ENCODE measurements at places on chromosomes 2 and 18.

DNA sequence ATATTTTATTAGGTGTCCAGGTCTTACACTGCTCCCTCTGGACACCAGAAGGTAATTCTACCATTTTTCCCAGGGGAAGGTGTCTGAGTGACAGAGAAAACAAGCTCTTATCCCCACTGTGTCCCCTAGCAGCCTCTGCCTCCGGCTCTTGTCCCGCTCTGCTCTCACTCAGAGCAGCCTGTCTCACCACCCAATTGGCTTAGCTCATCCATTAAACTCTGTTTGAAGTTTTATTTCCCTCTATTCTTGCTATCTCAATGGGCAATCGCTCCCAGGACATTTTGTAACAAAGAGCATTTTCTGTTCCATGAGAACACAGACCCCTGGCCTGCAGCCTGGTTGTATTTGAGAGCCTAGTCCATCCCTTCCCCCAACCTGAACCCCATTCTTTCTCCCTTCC is 90.6 kb upstream of the LDAH start:
- no peak for DNase-seq

GRCh38 chr18:54720620-54721019 is 107.7 kb upstream of the RAB27B start:
- no peak for DNase-seq

DNA sequence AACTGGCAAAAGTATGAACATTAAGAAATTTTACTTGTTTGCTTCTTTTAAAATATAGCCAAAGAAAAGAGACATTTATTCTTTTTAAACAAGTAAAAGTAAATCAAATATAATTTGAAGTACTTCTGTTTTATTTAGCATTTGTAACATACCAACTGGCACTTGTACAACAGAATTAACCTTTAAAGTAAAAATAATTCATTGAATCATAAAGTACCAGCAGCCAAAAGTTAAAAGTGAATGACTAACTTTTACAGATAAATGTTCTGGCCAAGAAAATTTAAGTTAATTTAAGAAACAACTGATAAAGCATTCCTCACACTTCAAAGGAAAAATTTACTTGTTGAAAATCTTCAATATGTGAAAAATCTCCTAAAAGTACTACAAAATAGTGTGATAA is 23.8 kb downstream of the RTTN start:
- DNase-seq = no peak

GRCh38 chr2:133484106-133484505 is 84.2 kb downstream of the NCKAP5 start:
- DNase-seq = no peak

DNA sequence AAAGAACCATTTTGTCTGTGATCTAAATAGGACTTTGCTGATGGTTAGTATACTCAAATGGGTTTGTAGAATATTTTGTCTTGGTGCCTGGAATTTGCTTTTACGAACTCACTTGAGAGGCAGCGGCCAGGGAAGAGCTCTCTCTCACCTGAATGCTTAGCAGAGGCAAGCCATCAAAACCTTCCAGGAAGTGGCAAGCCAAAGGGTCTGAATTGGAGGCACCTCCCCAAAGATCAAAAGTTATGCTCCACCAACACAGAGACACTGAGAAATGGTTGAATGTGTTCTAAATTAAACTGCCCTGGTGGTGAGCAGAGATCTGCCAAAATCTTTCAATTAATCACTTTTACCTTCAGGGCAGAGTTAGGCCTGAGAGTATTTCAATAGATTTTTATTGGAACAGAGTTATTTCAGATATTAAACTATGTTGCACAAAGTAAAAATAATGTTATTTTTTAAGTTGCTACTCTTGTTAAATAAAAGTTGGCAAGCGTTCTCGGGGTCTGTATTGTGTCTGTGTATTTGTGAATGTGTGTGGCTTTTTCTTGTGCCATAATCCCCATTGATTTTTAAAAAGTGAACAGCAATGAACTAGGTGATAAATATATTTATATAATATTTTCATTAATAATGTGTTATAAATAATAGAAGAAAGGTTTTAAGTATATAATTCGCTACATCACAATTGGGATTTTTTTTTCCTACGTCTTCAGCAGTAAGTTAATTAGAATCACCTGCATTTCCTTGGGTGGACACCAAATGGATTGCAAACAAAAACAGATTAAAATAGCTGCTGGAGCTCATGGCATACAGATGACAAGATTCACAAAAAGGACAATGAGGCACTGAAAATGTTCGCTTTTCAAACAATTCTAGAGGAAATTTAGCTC is 416.1 kb downstream of the ARHGAP15 start:
- no peak for DNase-seq

- peak; percentile 48 for DNase-seq
These were observed 849.1 kb upstream of the CHAC2 start for GRCh38 chr2:52918551-52918950.

DNA sequence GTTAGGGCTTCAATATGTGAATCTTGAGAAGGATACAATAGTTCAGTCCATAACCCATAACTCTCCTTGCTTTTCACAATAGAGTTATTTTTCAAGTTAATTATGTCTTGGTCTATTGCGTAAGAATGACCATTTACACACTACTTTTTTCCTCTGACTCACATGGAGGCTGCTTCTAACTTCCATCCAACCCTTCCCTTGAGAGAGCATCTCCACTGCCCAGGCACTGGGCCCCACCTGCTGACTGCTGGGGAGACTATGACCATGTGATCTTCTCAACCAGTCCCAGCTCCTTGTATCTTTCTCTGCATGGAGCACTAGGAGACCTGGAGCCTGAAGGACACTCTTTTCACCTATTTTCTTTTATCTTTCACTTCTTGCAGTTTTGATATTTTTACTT is 251.5 kb downstream of the GPD2 start:
- DNase-seq = no peak

- DNase-seq = peak; percentile 24
These were observed 34.6 kb downstream of the TGFBRAP1 start for GRCh38 chr2:105294844-105295481.

DNA sequence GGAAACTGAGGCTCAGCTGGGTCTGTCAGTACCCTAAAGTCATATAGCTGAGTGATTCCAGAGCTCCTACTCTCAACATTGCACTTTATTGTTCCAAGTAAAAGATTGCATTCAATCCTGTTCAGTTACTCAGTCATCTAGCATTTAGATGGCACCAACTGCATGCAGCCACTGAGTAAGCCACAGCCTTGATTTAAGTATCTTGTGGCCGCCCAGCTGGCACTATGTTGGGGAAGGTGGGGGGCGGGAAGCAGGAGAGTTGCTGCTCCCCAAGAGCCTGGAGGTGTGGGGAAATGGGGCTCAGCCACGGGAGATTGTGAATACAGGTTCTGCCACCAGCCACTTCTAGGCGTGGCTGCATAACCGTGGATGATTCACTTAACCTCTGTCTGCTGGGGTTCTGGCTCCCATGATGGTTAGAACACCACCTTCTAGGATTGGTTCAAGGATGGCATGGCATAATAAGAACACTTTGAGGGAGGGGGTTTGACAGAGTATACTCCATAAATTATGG is 17.1 kb downstream of the ZFP36L2 start:
- DNase-seq = no peak

DNA sequence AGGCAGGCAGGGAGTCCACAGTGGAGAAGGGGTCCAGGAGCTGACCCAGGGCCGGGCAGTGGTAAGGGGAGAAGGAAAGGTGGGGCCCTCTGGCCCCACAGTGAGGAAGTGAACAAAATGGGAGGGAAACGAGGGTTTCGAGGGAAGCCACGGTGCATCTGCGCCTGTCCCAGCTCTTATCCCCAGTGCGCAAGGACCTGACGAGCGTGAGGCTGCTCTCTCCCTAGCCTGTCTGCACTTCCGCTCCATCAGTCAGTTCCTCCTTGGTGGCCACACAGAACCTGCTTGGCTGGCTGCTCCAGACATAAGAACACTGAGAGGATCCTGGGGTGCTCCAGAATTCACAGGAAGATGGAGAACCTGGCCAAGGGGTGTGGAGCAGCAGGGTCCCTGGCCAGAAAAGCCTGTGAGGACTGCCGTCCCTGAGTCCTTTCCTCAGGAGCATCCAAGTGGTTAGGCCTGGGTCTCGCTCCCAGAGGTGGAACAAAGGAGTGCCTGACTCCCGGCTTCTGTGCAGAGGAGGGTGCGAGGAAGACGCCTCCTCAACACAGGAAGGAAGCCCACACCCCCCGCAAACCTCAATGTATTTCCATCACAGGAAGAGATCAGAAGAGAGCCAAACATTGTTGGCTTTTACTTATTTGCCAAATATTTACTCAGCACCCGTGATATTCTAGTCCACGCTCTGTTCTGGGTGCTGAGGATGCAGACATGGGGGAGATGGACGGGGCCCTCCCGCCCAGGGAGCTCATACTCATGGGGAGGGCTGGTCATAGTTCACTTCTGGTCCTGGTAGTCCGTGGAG is 43.7 kb upstream of the SEMA4C start:
- no peak for DNase-seq

GRCh38 chr2:16948053-16948452 is 282.4 kb upstream of the CYRIA start:
- DNase-seq = no peak

DNA sequence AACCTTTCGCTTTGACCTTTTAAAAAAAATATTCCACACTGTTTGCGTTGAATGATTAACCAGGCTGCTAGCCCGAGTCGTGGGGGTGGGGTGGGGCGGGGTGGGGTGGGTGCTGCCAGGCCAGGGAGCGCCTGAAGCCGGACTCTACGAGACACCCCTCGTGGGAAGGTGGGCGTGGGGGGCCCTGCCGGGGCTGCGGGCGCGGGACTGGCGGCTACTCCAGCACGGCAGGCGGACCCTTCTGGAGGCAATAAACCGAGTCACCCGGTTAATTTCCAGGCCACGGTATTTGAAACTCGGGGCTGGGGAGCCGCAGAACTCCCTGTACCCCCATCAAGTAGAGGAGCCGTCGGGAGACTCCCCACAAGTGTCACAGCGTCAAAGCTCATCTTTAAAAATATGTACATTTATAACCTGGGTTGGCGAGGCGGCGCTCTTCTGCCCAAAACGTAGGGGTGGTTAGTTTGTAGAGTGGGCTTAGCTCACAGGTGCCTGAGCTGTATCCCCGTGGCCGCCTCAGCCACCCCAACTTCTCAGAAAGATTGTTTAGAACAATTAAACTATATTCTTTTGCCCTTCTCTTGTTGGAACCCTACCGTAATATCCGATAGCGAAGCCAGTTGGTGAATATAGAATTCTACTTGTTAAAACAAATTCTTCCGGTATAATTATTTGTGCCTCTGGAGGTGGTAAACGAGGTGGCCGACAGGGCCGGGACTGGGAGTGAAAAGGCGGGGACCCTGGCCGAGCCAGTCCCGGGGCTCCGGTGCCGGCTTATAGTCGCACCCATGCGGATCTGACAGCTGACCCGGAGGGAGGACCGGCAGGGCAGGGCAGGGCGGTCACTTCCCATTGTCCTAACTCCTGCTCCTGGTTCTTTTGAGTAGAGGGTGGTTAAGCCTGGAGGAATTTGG is 1.4 kb downstream of the B3GNT2 start:
- DNase-seq = no peak

GRCh38 chr18:49392352-49392751 is 68.1 kb downstream of the DYM start:
- DNase-seq = no peak

DNA sequence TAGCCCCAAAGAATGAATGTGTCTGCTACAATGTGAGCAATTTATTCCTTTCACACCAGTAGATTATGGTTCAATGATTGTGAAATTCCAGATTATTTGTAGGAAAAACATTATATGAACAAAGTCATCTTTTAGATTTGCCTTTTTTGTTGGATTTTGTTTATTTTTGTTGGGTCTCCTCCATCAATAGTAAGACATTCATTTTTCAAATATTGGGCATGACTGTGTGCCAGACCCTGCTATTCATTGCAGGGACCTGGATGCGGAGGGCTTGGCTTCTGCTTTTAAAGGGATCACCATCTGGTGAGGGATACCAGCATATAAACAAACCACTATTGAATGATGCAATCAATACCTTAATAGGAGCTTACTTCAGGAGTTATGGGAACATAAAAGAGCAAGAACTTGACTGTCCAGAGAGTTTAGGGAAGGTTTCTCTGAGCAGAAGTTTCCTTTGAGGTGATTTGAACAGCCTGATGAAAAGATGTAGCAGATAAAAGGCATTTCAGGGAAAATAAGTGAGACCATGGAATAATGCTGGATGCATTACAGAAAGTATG is 486.7 kb downstream of the EPHA4 start:
- DNase-seq = no peak

DNA sequence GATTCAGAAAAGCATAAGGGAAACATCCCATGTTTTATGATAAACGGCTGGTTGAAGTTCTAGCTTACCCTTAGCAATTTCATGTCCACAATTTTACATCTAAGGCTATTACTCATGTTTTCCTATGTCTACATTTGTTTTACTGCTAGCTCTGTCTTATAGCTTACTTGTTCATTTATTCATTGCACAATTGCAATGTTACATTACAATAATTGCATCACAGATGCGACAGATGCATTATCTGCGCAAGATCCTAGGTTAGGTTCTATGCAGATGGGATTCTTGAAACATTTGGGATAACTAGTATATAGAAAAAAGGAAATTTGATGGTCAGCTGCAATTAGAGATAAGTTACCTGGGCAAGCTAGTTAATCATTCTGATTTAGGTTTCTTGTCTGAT is 108.4 kb downstream of the ARHGAP28 start:
- no peak for DNase-seq

GRCh38 chr2:17538844-17539554 is 1.5 kb upstream of the VSNL1 start:
- DNase-seq = no peak

DNA sequence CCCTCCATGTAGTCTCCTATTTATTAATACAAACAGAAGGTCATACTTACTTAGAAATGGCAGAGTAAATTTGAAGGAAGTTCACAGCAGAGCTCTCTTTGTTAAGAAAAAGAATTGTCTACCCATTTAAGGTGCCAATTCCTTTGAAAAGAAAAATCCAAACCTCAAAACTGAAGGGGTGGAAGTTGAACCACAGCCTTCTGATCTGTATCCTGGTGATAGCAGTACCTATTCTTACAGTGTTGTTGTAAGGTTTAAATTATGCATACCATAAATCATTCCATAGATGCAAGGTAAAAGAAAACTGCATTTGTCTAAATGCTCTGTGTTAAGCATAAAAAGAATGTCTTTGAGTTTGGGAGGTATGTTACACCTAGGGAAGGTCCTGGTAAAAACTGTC is 47.6 kb downstream of the COBLL1 start:
- DNase-seq = no peak

- DNase-seq = no peak
These were observed 45.4 kb upstream of the FAHD2A start for GRCh38 chr2:95356821-95357700.
